Right kidney (tissue), 9 donors: ENCODE measurements at places on chromosomes 5 and 9.

DNA sequence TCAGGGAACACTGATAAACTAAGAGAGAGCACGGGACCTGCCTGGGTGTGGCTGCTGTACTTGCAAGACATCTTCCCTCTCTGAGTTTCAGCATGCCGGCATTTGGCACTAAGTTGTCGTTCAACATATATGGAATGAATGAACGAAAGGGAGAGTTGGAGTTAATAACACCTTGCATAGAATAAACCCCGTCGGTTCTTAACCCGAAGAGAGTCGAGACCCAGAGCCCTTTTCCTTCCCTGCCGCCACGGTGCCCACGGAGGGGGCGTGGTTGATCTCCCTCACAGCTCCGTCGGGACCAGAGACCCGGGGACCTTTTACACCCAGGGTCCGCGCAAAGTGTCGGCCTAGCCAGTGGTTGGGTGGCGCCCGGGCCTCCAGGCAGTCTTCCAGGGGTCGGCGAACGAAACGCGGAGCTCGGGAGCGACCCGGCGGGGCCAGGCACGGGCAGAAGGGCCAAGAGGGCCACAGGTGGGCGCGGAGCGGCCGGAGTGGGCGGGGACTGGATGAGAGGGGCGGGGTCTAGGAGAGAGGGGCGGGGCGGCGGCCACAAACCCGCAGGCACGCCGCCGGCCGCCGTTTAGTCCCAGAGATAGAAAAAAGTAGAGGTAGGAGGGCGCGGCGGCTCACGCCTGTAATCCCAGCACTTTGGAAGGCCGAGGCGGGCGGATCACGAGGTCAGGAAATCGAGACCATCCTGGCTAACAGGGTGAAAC lies 735 bp upstream of the RPL26L1 start:
- peak; percentile 81 for DNase-seq

DNA sequence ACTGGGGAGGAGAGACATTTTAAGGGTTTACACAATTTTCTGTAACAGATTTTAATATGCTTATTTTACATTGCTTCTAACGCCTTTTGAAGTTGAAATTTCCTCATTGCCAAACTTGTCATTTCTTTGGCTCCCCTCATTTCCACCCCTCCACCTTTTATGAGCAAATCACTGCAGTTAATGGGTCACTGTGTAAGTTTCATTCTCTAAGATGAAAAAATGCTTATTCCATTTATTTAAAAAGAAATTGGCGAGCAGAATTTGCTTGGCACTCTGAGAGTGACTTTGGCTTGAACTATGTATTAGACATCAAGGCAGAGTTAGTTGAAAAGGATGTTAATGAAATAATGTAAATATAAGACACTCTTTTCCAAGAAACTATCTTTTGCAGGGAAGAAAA lies 66.6 kb downstream of the ITGA1 start:
- no peak for DNase-seq

DNA sequence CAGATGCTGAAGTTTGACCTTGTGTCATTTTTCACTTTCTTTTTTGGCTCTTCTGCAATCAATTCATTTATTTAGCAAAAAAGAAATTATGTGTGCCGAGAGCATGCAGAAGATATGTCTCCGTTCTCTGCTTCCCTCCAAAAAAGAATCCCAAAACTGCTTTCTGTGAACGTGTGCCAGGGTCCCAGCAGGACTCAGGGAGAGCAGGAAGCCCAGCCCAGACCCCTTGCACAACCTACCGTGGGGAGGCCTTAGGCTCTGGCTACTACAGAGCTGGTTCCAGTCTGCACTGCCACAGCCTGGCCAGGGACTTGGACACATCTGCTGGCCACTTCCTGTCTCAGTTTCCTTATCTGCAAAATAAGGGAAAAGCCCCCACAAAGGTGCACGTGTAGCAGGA lies 2.4 kb downstream of the FGFR4 start:
- no peak for DNase-seq

GRCh38 chr9:99438596-99438995 lies 216.5 kb downstream of the SEC61B start:
- DNase-seq, result no peak

GRCh38 chr5:31382051-31382878 lies 149.6 kb downstream of the DROSHA start:
- DNase-seq, result peak; percentile 27

DNA sequence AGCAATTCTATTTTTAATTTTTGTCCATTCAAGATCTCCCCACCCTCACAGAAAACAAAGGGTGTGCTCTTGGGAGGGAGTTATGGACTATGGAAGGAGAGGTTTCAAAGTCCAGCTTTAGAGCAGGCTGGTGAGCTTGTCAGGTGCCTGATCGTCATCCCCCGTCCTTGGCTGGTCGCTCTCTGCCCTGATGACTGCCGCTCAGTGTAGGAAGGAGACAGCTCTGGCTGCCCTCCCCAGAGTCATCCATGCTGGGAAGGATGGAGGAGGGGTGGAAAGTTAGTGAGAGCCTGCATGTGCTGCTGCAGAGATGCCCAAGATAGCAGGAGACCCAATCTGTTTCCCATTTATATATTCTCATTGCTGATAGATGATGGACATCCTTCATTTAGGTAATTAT lies 96.6 kb downstream of the NLN start:
- no peak for DNase-seq

GRCh38 chr5:45105491-45105994 lies 296.8 kb downstream of the MRPS30 start:
- no peak for DNase-seq

DNA sequence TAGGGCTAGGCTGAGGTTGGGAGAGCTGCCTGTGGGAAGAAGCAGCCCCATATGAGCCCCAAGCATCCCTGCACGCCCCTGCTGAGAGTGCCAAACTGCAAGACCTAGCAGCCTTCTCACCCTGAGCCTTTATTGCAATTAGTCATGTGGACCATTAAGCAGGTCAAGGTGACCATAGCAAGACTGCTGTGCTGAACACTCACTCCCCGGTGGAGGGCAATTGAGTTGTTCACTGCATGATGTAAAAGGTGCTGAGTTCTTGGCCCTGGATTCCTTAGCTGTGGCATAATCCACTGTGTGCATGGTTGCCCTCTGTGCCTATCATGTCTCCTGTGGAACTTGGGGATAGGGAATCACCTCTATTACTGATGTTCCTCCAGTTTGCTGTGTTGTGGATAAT lies 131.1 kb downstream of the FOXD1 start:
- no peak for DNase-seq

DNA sequence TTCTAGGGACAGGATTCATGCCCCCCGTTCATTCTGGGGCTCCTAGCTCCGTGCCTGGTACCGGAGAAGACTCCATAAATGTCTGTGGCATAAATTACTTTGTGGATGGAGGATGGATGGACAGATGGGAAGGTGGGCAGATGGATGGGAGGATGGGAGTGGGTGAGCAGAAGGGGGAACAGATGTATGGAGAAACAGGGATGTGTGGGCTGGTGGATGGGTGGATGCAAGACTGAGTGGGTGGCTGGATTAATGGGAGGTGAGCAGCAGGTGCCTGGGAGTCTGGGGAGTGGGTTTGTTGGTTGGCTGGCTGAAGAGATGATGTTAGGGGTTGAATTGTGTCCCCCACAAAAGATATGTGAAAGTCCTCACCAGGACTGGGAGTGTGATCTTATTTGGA lies 43.5 kb downstream of the SARDH start:
- DNase-seq, result no peak

DNA sequence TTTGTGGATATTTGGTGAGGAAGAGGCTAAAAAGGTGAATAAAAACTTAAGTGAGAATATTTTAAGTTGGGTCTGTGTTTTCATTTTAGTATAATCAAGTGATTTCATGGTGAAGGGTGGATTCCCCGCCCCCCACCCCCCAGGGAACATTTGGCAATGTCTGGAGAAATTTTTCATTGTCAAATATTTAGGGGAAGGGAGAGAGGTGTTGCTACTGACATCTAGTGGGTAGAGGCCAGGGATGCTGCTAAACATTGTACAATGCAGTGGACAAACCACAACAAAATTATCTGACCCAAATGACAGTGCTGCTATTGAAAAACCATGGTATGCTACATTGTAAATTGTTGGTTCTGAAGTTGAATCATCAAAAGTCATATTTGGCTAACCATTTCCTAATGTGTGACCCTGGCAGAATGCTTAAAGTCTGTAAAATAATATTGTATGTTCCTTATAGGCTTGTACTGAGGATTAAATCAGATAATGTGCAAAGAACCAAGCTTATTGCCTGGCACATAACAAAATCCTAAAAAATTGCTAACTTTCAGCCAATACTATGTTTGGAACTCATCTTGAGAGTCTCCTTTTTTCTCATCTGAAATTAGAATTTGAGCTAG lies 5.6 kb downstream of the C5orf24 start:
- DNase-seq, result no peak

DNA sequence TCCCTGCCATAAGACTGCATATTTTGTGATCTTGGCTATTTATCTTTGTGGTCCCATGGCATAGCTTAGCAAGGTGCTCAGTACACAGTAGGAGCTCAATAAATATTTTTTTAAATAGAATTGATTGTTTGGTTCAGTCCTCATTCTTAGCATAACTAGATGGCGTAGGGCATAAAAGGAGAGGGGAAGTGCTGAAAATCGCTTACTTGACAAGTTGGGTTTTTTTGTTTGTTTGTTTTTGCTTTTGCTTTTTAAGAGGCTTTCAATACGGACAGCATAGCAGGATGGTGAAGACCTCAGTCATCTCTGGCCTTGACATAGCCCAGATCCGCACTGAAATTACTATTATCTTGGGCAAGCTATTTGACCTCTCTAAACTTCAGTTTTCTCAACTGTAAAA lies 86.6 kb upstream of the RANBP3L start:
- no peak for DNase-seq

GRCh38 chr9:77808751-77809081 lies 160.6 kb upstream of the GNA14 start:
- no peak for DNase-seq

DNA sequence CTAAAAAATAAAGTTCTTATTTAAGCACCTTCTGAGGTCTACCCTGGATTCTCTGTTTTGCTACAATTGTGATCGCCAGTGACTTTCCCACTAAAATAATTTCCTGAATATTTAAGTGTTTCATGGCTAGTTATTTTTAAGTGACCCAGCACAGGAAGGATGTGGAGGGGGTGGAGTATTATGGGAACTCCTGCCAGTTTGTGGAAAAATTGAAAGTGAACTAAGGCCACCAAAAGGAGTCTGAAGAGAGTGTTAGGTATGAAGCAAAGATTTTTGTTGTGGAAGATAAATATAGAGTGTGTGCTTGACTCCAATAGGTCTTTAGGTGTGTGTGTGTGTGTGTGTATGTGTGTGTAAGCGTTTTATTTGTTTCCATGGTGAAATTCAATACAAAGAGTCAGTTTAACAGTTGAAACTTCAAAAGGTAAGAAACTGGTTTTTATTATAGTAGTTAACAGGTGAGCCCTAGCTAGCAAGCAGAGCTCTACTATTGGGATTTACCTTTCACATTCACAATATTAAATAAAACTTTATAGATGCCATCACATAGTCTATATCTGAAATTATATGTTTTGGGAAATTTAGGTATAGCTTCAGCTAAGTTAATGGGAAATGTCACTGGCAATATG lies 25.6 kb downstream of the RASGRF2 start:
- no peak for DNase-seq

- no peak for DNase-seq
These were observed 79.3 kb downstream of the PTPN3 start for GRCh38 chr9:109418827-109419226.

DNA sequence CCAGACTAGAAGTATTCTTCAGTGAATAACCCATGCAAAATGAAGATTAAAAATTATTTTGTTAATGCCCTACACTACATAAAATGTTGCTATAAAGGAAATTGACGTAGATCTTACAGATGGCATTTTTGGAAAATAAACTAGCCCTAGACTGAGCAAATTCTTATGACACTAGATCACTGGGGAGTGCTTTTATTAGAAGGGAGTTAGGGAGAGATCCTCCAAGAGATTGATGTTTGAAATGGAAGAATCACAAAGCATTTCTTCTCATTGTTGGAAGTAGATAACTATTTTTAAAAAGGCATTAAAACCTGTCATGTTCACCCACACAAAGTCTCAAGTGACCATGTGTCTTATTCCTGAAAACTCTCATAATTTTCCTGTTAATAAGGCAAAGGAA lies 351.1 kb upstream of the TLE4 start:
- DNase-seq, result no peak

GRCh38 chr5:154138701-154139100 lies 51.8 kb upstream of the GALNT10 start:
- DNase-seq, result no peak

GRCh38 chr9:108021096-108021710 lies 531.6 kb upstream of the KLF4 start:
- DNase-seq, result no peak

GRCh38 chr5:54610197-54610944 lies 92.8 kb downstream of the SNX18 start:
- DNase-seq, result no peak

DNA sequence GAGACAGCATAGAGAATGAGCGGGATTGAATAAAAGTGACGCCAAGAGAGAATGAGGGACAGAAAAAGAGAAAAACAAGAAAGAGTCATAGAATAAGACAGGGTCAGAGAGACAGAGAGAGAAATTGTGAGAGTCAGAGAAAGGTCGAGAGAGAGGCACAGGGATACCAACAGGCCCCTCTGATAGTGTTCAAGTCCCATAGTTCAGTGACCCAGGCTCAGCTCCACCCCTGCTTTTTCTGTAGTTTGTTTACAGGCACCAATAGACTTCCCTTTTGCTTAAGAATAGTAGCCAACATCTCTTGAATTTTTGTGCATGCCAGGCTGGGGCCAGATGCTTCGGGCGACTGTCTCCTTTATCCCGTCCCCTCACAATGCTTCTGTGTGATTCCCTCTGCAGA lies 62.5 kb downstream of the ARHGEF37 start:
- DNase-seq, result no peak

DNA sequence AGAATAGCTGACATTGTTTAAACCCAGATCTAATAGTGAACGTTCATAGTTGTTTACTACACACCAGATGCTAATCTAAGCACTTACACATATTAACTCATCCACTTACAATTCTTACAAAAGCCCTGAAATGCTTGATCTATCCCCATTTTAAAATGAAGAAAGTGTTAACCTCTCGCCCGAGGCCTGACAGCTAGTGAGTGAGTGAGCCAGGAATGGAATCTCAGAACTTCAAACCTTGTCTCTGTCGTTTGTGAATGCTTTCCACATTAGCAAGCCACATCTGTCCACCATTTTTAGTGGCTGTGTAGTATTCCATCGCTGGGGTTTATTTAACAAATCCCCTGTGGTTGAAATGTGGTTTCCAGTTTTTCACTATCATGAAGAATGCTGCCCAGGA lies 24.9 kb upstream of the NEURL1B start:
- no peak for DNase-seq

DNA sequence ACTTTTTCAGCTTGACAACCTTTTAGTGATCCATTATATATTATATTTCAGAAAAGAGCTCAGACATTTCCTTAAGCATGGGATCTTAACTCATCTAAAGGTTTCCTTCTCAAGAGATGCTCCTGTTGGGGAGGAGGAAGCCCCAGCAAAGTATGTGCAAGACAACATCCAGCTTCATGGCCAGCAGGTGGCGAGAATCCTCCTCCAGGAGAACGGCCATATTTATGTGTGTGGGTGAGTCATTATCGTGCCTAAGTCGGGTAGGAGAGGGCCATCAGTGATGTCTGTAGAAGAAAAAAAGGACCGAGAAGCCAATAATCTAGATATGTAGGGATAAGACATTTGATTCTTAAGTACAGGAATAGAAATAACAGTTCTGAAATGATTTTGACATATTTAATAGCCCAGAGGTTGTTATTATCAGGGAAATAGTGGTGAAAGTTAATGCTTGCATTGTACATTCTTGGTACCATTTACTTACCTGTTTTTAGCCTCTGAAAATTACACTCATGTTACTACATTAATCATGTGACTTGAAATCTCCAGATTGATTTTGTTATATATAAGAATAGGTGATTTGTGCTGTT lies 28.2 kb downstream of the MTRR start:
- DNase-seq, result no peak

GRCh38 chr5:158387499-158387898 lies 528.6 kb upstream of the CLINT1 start:
- no peak for DNase-seq
